ENCODE measurements at places on chromosomes 7 and 10.

GRCh38 chr7:92904244-92905131 is 68.1 kb upstream of the CDK6 start:
- peak; percentile 43 for DNase-seq

DNA sequence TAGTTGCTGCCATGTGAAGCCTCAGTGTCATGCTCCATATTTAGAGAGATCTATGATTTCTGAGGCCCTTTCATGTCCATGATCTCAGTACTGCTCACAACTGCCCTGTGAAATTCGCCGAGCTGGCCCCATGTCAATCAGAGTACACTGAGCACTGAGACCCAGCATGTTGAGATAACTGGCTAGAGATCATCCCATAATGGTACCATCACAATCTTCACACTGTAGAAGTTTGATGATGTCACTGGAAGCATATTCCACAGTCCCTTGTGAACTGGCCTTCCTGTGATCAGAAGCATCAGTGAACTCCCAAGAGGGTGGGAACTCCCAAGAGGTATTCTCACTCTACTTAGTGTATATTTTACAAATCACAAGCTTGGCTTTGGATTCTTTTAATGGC is 116.0 kb downstream of the EGFR start:
- no peak for DNase-seq

DNA sequence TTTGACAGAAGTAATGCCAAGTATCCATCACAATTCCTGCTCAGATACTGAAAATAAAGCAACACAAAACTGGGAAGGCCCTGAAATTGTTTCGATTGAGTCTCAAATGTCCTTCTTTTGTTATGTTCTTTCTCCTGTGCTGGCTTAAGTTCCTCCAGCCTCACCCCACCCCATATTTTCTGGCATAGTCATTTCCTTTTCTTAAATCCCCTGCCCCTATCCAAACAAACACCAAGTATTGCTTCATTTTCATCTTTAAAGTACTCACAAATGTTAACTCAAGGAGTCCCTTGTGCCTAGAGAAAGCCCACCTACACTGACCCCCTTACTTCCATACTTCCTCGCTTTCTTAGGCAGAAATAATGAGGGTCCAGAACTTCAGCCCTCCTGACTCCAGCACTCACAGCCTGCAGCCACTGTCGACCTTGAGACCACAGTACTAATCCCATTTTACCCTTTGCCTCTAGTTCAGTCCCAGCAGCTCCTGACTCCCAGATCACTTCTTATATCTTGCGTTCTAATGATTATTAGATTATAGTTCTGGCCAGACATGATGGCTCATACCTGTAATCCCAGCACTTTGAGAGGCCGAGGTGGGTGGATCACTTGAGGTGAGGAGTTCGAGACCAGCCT is 73.2 kb upstream of the ST8SIA6 start:
- peak; percentile 90 for DNase-seq

- no peak for DNase-seq
Observed at GRCh38 chr10:24541239-24541753, 182.4 kb downstream of the ARHGAP21 start.

- DNase-seq = no peak
Observed at GRCh38 chr10:13396369-13396768, 48.3 kb upstream of the SEPHS1 start.

DNA sequence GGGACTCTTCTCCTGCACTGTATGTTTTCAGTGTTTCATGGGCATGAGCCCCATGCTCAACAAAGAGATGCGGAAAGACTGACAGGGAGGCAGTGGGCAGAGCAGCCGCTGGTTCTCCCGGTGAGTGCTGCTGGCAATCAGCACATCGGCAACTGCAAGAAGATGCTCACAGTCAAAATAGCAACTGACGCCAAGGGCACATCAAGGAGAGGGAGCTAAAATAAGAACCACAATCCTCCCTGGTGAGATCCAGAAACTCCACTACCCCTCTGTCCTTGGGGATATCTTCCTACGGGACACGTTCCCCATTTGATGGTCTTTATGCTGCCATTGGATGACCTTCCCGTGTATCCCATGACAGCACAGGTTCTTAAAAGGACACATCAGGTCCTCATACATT is 28.9 kb upstream of the SVIL start:
- DNase-seq = no peak

- DNase-seq = no peak
Observed at GRCh38 chr10:12750526-12751201, 250.8 kb downstream of the CCDC3 start.

DNA sequence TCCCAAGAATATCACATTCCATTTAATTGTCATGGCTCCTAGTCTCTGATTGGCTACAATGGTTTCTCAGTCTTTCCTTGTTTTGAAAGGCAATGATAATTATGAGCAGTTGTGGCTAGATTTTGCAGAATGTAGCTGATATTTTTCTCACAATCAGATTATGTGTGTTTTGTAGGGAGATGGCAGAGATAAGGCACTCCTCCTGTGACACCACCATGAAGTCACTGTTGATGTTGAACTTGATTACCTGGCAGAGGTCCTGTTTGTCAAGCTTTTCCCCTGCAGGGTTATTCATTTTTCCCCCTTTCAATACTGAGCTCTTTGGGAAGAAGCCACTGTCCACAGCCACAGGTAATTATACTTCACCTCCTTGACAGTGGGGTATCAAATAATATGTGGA is 602.9 kb upstream of the PFKP start:
- no peak for DNase-seq

DNA sequence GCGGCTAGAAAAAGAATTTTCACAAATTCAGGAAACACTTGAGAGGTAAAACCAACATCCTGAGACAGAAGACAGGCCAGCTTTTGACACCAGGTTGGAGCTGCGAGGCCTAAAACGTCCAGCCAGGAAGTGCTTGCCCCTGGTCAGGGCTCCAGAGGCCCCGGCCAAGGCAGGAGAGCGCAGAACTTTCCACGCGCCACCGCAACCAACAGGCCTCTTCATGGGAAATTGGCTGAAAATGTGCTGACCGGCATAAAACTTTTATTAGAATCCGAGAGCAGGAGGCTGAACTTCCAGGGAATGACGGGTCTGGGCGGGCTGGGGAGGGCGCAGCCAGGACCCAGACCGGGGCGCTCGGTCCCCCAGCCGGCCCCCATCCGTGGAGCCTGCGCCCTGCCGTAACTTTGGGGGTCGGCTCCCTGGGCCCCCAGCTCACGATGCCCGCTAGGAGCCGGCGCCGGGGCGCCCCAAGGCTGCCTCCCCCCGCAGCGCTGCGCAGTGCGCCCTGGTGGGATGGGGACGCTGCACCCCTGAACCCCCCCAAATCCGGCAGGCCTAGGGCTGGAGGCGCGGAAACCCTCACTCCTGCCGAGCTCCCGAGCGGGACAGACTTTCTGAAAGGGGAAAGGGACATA is 414.0 kb upstream of the MKI67 start:
- DNase-seq = no peak

GRCh38 chr7:81736091-81736490 is 33.8 kb downstream of the HGF start:
- peak; percentile 47 for DNase-seq

- DNase-seq = peak; percentile 26
Observed at GRCh38 chr10:92923416-92923815, 75.1 kb downstream of the EXOC6 start.

- DNase-seq = no peak
Observed at GRCh38 chr10:95260909-95261552, 29.8 kb downstream of the PDLIM1 start.

DNA sequence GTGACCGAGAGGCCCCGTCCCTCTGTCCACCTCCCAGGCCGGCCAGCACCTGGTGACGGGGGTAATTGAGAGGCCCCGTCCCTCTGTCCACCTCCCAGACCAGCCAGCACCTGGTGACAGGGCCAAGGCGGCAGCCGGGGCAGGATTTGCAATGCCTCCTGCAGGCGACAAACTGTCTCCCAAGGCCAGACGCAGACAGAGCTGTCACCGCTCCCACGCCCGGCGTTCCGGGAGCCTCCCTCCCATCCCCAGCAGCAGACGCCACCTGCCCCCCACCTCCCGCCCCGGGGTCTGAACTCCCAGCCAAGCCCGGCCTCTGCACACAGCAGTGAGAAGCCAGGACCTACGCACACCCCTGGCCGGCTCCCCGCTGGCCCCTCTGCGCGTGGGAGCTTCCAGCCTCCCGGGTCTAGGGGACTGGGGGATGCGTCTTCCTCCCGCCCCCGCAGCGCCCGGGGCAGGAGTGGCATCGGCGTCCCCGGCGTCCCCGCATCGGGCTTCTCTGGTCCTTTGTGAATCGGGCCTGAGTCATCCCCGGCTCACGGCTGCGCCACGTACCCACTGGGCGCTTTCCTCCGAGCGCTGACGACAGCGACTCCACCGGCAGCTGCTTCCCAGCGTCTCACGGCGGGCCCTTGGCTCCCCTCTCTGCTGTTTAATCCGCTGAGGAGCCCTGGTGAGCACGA is 95.1 kb upstream of the DIP2C start:
- DNase-seq = peak; percentile 71

- no peak for DNase-seq
Observed at GRCh38 chr7:135879233-135879632, 97.9 kb downstream of the MTPN start.

DNA sequence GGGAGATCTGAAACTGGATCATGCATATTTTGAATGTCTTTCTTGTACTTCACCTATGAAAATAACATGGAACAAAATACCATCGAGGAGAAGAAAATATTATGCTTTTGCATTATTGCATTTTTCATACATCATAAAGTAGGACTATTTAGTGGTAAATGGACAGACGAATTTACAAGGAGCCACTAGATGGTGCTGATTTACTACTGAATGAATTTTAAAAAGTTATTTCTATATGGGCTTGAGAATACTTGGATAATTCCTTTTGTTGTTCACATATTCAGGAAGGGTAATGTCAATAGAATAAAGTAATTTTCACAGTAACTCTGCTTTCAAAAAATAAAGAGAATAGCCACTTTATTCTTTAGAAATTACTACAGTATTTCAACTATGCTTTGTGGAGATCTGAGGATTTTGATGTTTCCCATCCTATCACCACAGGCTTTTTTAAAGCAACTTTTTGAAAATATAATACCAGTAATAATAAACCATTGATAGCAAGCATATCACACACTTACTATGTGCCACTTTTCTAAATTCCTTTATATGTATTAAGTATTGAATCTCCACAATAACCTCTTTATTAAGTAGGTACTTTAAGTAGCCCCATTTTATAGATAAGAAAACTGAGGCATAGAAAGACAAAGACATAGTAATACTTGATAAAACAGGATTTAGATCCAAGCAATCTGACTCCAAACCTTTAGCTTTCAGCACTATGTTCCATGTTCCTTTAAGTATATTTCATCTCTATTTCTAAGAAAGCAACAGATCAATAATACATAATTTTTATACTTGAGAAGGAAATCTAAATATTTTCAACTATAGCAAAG is 38.6 kb downstream of the NEBL start:
- DNase-seq = peak; percentile 68

DNA sequence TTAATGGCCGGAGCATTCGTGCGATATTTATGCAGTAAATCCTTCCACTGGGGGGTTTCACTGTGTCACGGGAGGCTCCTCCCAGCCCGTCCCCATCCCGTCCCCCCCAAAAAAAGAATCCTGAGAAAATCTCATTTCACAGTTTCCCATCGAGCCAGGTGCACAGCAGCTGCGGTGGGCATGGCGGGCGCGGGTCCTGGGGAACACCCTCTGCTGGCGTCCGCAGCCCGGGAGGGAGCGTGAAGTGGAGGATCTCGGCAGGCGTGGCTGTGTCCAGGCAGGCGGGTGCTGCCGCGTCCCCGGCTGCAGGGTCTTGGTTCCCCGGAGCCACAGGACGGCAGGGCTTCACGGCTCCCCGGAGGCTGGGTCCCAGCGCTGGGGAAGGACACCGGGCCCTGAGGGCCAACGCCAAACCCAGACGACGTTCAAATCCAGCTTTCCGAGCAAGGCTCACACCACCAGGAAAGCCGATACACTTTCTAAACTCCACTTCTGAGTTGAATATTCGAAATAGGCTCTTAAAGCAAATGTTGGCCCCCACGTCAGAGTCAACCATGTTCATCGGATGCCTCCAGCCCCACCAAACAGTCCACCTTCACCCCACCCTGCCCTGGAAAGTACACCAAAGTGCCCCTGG is 55.7 kb downstream of the PDGFA start:
- no peak for DNase-seq

GRCh38 chr7:46369933-46370654 is 449.0 kb upstream of the IGFBP3 start:
- peak; percentile 73 for DNase-seq

Data from dermis blood vessel endothelial cell (primary cell).